SK-N-SH (cell line): ENCODE measurements at places on chromosomes 1 and 21. TPM values are rescaled to one million over a fixed set of nuclear protein-coding genes. Genes with fewer than 3 reads are reported as not detected.

DNA sequence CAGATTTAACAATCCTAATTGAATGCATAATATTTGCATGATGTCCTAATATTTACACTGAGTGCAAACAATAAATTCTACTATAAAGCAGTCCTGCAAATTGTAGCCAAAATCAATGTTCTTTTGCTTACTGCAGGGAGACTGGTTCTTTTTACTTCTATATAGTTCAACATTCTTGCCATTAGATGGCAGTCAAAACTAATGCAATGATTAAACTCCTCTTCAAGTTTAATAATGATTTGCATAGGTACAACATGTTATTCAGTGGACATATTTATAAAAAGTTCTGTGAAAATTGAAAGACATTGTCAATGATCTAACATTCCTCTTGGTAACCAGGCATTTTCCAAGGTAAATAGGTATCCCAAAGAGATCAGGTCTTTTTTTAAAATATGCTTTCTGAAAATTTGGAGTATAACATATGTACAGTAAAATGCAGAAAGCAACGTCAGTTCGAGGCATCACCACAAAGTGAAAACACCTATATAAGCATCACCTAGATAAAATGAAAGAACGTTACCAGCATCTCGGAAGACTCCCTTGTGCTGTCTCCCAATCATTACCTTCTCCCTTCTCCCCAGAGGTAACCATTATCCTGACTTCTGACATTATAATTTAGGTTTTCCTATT, 9.8 kb upstream of the FNBP1L start:
- DNase-seq = peak; percentile 63

- DNase-seq = peak; percentile 88
Measured at GRCh38 chr1:223363856-223364684, at the start of gene SUSD4. Gene SUSD4 (minus strand): TSS chr1:223364176. CDS start chr1:223363425, 751 bp downstream.

DNA sequence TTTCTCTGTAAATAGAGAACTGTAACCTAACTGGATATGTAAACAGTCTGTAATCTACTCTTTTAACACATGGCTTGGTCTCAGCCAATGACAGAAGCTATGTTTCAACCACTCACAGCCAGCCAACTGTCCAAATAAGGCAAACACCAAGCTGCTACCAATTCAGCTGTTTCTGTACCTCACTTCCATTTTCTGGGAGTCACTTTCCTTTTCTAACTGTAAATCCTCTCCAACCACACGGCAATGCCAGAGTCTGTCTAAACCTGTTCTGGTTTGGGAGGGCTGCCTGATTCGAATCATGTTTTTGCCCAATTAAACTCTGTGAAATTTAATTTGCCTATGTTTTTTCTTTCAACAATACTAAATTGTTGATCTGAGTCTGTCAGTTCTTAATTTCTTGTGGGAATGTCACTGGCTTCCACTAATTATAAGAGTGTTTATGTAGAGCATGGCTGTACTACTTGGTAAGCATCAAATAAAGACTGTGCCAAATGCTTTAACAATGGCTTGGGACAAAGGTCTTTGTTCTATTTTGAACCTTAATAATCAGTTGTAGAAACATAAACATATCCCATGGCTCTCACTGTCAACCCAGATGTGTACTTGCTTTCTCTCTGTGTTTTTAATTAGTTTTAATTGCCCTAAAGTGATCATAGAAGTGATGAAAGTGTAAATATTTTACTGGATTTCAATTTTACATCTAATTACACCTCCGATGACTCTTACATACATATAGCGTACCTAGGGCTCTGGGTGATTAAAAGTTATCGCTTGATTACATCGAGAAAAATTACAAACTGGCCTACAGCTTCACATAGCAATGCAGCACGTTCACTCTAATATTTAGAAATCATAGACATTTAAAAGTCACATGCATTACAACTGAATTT, 1144.6 kb upstream of the TMPRSS15 start:
- DNase-seq = no peak

GRCh38 chr1:10530281-10530740, 55.6 kb downstream of the PEX14 start:
- DNase-seq = peak; percentile 73

DNA sequence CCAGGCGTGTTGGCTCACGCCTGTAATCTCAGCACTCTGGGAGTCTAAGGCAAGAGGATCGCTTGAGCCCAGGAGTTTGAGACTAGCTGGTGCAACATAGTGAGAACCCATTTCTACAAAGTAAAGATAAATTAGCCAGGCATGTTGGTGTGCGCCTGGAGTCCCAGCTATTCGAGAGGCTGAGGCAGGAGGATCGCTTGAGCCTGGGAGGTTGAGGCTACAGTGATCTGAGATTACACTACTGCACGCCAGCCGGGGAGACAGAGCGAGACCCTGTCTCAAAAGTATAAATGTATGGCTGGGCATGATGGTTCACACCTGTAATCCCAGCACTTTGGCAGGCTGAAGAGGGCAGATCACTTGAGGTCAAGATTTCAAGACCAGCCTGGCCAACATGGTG, 51.5 kb upstream of the LBR start:
- no peak for DNase-seq

SEMA4A gene
- 1.3 and 2.3 TPM in 2 replicates for polyA plus RNA-seq

DNA sequence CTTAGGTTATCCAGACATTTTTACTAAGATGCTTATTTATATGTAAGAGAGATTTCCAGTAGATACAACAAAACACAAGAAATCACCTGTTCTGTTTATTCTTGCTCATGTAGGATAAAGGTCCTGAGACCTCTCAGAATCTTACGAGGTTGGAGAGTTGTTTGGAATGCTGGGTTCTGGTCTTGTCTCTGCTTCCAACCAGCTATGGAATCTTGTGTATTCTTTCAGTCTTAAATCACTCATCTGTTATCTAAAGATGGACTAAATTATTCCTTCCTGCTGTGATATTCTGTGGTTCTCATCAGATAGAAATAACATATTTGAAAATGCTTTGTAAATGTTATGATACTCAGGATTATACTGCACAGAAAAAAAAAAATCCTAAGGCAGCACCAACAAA, 21.3 kb downstream of the GNAT2 start:
- no peak for DNase-seq
